ENCODE measurements at places on chromosomes 6 and 20.

GRCh38 chr6:3305216-3305565, 46.4 kb downstream of the PSMG4 start:
- no peak for DNase-seq

DNA sequence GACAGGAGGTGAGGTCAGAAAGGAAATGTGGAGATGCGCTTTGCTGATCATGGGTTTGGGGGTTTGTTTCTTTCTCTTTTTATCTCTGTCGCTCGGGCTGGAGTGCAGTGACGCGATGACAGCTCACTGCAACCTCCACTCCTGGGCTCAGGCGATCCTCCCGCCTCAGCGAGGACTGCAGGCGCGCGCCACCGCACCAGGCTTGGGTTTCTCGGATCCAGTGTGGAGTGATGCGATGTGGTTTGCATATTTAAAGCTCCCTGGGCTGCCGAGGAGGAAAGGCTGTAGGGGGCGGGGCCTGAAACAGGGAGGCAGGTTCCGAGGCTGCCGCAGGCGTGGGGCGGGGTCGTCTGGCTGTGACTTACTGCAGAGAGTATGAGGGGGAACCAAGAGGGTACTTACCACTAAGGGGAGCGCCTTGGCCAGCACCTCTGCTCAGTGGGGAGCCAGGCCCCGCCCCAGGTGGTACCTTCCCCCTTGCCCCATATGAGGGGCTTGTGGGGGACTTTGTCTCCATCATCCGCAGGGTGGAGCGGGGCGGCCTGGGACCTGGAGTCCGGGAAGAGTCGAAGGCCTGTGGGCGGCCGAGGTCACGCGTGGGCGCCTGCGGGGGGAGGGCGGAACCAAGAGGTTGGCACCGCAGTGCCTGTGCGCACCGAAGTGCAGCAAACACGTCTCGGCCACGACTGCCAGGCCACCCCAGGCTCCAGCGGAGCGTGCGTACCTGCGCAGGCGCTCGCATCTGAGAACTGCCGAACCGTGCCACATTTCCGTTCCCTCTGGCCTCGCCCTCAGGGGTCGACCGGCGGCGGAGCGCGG, 12.7 kb upstream of the BAK1 start:
- DNase-seq = no peak

DNA sequence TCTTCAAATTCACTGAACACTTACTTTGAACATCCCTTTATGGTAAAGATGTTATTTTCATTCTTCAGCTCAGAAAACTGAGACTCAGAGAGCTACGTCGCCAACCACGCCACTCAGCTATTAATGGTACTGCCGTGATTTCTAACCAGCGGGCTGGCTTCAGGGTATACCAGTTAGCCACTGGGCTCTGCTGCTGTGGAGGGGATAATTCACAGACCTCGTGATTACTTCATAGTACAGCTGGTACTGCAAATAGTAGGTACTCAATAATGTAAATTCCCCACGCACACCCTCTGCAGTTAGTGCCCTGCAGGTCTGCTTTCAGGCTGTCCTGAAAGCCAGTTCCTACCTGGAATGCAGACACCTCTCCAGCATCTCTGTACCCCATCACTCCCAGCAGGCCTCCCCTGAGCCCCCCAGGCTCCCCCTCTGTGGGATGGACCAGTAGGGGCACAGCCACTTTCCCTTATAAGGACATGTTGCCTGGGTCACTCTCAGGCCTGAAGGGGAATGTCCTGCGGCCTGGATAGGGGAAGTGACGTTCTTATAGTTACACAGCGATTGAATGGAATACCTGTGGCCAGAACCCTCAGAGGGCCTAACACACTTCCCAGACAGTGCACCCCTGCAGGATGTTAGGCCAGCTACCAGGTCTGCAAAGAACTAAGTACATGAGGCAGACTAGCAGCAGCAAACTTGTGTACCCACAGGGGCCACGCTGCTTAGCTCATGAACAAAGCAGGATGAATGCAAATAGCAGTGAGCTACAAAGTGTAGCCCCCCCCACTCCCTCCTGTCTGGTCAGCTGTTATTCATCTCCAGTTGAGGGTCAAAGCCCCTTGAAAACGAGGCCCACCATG, 1.3 kb upstream of the OCSTAMP start:
- DNase-seq = no peak

- DNase-seq = no peak
Measured at GRCh38 chr6:16180696-16181438, 52.0 kb downstream of the MYLIP start.

- peak; percentile 74 for DNase-seq
Measured at GRCh38 chr6:25138233-25138933, 140.8 kb upstream of the CARMIL1 start.

- DNase-seq = no peak
Measured at GRCh38 chr6:109224994-109225393, 129.7 kb downstream of the CEP57L1 start.
